ENCODE measurements at places on chromosomes 6 and 20.

- no peak for DNase-seq
Measured at GRCh38 chr6:108632441-108632840, 71.7 kb downstream of the FOXO3 start.

GRCh38 chr6:134375220-134375580 is 57.3 kb upstream of the SGK1 start:
- DNase-seq: no peak

- no peak for DNase-seq
Measured at GRCh38 chr20:63579017-63579694, 5.1 kb upstream of the HELZ2 start.

DNA sequence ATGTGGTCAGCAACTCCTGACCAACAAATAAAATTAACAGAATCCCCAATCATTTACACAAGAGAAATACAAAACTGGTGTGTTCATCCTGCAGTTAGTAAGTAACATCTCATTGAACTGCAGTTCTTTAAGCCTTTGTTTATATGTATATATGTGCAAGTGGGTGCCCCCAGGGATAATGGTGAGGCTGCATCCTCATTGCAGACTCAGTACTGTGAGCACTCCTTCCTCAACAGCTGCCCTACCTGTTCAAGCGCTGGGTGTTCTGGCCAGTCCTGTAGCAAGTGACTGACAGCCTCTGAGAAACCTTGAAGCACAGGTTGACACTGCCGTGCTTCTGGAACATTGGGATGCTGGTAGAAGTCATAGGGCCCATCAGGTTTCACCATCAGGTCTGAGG is 49.8 kb upstream of the LYRM2 start:
- no peak for DNase-seq

- DNase-seq: peak; percentile 40
Measured at GRCh38 chr6:113857556-113858479, 673 bp downstream of the MARCKS start.

DNA sequence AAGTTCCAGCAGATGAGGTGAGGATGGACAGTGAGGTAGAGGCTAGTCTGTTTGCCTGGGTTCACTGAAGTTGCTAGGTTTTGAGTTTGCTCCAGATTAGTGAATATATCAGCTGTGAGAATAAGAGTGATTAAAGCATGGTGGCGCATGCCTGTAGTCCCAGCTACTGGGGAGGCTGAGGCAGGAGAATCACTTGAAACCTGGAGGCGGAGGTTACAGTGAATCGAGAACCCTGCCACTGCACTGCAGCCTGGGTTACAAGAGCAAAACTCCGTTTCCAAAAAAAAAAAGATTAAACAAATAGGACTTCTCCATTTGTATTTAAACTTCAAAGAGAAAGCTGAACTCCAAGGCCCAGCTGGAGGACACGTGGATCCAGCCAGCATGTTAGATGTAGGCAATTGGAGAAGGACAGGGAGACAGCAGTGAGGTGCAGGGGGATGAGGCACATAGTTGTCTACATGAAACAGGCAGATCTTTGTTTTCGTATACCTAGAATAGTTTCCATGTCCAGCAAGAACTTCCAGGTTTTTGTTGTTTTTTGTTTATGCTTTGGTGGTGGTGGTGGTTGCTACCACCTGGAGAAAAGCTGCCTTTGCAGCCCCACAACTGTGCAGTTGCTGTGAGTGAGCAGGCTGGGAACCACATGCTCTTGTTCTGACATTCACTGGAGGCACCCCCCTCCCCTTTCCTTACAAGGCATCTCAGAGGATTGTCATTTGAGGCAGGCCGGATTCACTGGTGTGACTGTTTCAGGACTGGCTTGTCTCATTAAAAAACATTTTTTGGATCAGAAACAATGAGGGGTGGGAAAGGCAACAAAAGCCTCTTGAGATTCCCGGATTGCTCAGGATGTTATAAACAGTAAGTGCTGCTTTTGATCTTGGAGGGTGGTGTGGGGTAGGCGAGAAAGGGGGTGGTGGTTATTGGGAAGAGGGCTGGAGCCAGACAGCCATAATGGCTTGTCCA is 72.3 kb downstream of the JARID2 start:
- DNase-seq: no peak

DNA sequence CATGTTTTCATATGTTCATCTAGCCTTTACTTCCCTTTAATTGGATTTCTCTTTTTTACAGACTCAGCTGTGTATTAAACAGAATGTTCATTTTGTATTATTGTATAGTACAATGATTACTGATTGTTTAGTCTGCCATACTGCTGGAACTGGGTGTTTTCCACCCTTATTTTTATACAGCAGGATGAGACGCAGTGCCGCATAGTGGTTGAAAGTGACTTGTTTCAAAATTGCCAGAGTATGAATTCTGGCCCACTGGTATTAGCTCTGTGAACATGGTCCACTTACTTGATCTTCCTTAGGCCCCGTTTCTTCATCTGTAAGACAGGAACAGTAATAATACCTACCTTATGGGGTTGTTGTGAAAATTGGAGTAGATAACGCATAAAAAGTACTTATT is 22.1 kb downstream of the AFDN start:
- no peak for DNase-seq

- DNase-seq: no peak
Measured at GRCh38 chr6:56688521-56688920, 45.8 kb upstream of the DST start.

- peak; percentile 41 for DNase-seq
Measured at GRCh38 chr6:99746261-99746895, 139.7 kb downstream of the PRDM13 start.

GRCh38 chr20:18973529-18974173 is 160.1 kb downstream of the SCP2D1 start:
- no peak for DNase-seq

- no peak for DNase-seq
Measured at GRCh38 chr6:16873698-16874097, 112.4 kb upstream of the ATXN1 start.

DNA sequence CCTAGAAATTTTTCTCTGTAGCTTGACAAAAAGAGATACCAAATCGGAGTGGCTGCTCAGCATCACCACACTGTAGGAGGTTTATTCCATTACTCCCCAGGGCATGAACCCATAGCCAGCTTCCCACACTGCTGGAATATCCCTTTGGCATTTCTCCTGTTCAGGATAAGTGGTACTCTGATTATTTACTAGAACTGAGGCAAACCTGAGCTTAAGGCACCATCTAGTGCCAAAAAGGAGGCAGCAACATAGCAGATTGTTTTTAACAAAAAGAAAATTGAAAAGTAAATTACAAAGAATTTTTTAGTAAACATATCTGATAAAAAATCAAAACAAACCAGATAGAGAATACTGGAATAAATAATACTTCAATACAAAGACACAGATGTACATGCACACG is 181.7 kb downstream of the WDR27 start:
- DNase-seq: no peak

GRCh38 chr6:136118787-136119186 is 131.3 kb downstream of the MTFR2 start:
- DNase-seq: no peak

GRCh38 chr6:156809034-156809433 is 31.9 kb downstream of the ARID1B start:
- DNase-seq: no peak

DNA sequence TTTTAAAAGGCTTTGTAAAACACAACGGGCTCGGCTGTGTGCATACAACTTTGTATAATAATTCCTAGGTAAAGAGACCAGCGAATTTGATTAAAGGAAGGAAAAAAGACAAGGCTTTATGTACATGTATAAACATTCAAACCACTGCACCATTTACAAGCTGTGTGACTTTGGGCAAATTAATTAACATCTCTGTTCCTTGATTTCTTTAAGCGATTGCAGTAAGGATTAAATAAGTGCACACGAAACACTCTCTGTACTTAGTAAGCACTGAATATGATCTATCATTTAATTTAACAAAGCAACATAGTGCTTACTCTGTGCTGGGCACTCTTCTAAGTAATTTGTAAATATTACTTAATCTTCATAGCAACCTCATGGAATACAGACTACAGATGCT is 19.5 kb upstream of the OCSTAMP start:
- DNase-seq: no peak

- DNase-seq: no peak
Measured at GRCh38 chr20:58011947-58012610, 216.4 kb downstream of the ANKRD60 start.

DNA sequence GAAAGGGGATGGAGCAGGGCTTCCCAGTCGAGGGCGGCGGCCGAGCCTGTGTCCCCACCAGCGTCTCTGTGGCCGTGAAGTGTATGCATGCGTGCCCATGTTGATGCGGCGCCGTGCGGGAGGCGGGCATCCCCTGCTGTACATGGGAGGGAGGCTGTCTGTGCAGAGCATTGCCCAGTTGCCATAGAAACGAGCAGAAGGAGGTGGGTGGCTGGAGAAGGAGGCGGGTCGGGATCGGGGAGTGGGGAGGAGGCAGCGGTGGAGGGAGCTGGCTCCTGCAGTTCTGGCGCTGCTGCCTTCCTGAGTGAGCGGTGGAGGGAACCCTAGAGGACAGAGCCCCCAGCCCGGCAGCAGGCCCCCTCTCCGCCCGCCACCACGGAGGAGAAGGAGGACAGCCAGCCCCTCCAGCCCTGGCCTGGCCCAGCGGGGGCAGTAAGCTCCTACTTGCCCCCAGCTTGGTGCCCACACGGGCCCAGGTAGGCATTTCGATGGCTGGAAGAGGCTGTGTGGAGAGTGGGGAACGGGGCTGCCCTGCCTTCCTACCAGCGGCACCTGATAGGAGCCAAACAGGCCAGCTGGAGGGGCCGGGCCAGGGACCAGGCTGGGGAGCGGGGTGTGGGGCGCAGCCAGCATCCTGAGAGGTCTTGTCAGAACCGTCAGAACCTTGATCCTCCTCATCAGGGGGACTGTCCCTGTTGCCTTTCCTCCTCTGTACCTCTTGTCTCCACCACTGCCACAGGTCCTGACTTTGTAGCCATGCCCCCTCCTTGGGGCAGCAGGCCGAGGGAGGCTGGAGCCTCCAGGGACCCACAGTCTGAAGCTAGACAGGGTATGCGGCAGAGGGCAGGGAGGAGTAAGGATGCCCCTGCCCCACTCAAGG is 41.3 kb downstream of the SPDEF start:
- DNase-seq: no peak

DNA sequence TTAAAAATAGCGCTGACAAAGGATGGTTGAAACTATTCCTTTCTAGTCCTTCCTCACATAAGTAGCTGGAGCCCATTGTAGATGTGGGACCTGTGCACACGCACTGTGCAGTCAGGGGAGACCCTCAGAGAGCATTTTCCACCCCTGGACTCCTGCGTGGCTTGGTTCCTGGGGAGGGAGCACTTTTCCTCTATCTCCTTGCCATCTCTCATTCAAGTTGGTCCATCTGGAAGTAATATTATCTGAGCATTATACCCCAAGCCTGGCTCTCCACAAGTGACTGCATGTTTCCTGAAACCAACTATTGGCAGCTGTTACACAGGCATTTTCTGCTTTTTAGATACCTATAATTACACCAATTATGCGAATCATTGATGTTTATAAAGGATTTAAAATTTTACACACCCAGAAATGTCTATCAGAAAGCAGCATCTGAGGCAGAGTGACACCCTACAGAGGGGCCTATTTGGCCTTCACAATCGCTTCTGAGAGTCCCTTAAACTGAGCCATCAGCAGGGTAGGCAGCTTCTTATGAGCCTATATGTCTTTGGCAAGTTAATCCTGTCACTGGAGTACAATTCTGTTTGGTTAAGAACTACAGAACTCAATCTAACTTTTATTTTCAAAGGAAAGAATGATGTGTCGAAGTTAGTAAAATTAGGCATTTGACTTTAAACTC is 18.7 kb downstream of the SOX4 start:
- no peak for DNase-seq

- no peak for DNase-seq
Measured at GRCh38 chr20:2254333-2254732, 41.5 kb upstream of the TGM3 start.

GRCh38 chr6:18183766-18184165 is 28.5 kb downstream of the KDM1B start:
- DNase-seq: no peak

Data from NCI-H1092 (cell line).